ENCODE measurements at places on chromosomes 6 and 20.

DNA sequence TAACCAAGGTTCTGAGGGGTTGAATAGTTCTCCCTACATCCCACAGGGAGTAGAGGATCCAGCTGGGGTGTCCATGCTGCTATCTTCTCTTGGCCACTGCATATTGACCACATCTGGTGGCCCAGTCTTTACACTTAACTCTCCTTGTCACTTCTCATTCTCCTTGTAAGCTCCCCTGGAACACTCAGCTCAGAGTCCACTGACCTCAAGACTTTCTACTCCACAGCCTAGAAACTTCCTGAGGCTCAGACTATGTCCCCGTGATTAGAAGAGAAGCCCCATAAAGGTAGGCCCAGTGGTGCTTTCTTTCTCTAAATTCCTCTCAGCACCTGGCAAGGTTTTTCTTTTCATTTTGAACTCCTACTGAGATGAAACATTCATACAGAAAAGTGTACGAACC, 13.3 kb upstream of the ZFAND3 start:
- no peak for DNase-seq

GRCh38 chr20:35704514-35705261, 5.5 kb downstream of the ROMO1 start:
- DNase-seq = no peak

DNA sequence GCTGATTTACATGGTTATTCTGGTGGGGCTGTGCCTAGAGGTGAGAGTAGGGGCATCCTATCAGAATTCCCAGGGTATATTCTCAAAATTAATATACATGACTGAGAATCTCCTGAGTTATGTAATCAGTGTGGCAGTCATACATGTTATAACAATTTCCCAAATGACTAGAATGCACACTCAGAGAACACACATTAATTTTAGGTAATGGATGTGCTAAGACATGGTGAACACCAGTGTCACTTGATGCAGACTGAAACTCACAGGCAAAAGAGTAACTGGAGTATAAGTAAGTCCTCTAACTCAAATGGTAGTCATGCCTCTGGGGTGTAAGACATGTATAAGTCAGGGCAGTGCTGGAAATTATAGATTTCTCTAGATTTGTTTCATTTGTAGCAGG, 1198.4 kb upstream of the CITED2 start:
- no peak for DNase-seq

- no peak for DNase-seq
Observed at GRCh38 chr6:47672816-47673215, 25.6 kb upstream of the ADGRF4 start.

DNA sequence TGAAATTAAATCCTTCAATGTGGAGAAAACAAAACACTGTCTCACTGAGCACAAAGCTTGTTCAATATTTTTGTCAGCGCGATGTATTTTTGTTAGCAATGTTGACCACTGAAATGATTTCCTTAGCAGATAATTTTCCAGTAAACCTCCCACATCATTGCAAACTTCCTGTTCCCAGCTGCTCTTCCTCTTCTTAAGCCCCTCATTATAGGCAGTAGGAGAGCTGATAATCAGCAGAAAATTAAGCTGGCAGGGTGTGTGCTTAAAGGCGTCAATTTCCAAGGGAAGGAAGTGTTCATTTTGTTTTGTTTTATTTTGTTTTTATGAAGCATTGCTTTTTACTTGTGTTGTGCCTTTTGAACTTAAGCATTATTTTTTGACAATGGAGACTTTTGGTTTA, 29.1 kb upstream of the TMEM14A start:
- no peak for DNase-seq

GRCh38 chr6:28335564-28336283, at the start of gene ZSCAN31:
ZSCAN31 (minus strand) TSS chr6:28336148; CDS start chr6:28329683, 6,465 bp downstream.
- peak; percentile 77 for DNase-seq

- no peak for DNase-seq
Observed at GRCh38 chr20:37190354-37191112, 11.2 kb upstream of the MROH8 start.

DNA sequence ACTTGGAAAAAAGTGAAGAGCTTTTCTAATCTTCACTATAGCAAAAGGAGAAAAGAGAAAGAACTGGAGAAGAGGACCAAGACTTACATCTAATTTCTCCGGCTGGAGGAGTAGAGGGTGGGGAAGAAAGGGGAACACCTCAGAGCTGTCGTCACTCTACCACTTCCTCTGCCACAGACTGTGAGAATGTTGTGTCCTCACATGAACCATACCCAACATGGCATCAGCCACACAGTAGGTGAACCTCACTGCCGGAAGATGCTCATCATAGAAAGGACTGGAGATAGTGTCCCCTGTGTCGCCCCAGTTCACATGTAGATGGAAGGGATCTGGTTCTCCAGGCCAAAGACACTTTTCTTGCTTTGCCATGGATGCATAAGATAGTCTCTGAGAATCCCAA, 604.4 kb upstream of the NOX3 start:
- no peak for DNase-seq

DNA sequence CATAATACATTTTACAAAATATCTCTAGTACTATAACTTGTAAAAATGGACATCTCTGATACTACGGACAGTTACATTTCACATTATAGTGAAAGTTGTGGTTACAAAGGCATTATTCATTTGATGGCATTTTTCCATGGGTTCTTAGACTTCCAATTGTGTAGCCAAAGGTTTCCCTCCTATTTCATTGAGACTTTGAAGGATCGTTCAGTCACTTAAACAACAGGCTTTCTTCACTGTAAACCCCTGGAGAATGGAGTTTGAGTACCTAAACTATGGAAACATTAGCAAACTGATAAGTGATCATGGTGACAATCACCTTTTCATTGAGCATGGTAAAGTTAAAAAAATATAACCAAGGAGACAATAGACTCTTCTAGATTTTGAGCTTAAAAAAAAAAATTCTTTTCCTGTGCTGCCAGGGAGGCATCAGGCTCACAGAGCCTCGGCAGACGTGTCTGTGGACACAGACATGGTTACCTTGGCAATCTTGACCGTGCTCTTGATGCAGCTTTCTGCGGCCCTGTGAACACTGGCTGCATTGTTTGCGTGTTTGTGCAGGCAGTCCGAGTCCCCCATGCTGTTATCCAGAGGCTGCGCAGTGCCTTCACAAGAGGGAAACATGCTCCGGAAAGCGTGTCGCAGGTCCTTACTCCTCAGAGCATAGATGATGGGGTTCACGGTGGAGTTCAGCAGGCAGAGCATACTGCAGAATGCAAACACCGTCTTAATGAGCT, 22.6 kb downstream of the CNR1 start:
- DNase-seq = peak; percentile 18

GRCh38 chr6:1162367-1163275, 149.3 kb upstream of the FOXQ1 start:
- DNase-seq = no peak

DNA sequence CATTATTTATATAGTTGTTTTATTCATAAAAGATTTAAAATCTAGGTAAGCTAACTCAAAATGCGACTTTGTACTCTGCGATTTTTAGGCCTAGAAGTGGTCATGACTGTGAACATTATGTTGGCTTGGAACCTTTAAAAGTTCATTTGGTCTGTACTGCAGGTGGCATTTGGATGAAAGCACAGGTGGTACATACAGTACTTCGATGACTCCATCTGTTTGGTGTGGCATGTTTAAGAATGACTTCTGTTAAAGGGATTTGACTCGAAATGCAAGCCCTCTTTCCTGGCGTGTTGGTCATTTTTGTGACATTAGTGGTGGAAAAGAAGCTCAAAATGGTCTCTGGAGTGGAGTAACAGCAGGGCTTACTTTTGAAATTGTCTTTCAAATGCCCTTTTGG, 118.1 kb downstream of the UST start:
- DNase-seq = no peak

GRCh38 chr6:32288426-32288825, 64.6 kb upstream of the NOTCH4 start:
- DNase-seq = no peak

DNA sequence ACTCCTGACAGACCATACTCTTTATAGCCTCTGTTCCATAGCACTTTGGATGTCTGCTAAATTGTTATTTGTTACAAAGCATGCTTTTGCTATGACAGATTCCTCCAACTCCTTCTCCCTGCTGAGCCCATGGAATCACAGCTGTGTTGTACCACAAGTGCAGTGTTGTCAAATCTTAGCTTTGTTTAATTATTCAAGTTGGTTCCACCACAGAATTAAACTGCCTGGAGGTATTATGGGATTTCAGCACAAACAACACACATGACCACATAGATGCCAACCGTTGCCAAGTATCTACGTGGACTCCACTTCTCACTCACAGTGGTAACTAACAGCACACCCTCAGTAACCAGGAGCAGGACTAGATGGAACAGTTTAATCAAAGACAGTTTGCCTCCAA, 32.7 kb upstream of the MARCKS start:
- no peak for DNase-seq

DNA sequence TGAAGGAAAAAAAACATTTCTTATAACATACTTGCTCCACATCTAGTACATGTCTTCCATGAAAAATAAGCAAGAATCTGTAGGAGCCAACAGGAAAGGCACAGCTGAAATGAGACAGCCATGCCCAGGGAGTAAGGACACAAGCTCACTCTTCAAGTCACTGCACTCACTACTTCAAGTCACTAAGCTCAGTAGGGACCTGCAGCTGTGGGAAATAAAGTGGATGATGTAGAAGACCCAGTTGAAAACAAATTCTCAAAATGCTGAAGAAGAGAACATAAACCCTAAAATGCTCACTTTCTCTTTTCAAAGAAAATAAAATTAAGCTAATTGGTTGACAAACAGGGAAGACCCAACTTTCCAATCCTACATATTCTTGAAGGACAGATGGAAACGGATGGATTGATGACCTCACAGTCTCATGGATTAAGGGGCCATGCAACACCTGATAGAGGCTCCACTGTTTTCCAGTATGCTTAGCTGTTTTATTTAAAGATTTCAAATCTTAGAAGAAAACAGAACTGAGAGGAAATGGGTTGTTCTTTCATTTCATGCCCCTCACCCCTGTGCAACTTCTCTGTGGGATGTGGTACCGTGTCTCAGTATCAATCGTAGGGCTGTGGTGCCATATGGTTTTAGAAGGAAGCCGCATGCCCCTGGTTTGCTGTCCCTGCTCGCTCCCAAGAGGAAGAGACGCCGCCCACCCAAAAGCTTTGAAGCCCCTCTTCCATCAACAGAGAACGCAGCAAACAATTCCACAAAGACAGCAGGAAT, 133.3 kb downstream of the WDR27 start:
- no peak for DNase-seq

DNA sequence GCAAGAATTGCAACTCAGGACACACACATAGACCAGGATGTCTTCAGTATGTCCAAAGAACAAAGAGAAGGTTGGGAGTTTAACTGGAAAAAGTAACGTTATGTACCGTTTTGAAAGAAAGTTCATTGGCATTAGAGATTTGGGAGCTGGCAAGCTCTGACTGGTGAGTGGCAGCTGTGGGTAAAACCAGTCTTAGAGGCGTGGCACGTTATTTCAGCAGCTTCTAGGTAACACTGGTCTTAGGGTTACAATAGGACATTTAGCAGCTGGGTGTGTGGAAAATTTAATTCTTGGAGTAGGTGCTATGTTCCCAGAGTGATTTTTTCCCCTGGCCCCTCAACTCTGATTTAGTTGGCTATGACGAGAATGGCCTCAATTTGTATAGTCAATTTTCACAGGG, 19.2 kb downstream of the SNRPB start:
- DNase-seq = no peak

DNA sequence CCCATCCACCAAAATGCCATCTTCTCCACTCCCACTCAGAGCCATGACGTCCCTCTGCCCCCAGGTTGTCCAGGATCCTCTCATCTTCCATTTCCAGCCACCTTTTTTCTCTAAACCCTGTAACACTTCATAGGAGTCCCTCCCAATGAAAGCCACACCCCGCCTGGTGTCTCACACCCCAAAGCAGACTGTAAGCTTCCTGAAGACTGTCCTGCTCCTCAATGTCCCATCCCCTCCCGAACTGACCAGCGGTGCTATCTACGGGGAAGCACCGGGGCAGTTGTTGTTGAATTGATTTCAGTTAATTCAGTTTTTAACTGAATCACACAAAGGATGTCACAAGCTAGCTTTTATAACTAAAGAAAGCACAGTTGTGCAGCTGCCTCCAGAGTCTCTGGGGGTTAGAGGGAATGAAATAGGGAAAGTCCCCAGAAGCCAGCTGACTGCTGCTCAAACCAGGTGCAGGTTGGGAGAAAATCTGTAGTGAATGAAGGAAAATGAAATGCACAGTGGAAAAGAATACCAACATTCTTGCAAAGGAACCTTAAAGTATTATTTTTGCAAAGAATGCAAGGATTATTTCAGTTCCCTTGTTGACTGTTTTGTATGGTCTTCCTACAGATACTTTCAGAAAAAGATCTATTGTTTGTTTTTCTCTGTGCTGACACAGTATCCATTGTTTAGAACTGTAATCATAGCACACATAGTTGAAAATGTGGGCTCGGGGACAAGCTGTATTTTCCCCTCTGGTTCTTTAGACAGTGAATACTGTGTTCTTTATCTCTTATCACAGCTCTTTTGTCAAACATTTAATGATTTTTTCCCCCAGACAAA, 222.6 kb upstream of the QKI start:
- no peak for DNase-seq

DNA sequence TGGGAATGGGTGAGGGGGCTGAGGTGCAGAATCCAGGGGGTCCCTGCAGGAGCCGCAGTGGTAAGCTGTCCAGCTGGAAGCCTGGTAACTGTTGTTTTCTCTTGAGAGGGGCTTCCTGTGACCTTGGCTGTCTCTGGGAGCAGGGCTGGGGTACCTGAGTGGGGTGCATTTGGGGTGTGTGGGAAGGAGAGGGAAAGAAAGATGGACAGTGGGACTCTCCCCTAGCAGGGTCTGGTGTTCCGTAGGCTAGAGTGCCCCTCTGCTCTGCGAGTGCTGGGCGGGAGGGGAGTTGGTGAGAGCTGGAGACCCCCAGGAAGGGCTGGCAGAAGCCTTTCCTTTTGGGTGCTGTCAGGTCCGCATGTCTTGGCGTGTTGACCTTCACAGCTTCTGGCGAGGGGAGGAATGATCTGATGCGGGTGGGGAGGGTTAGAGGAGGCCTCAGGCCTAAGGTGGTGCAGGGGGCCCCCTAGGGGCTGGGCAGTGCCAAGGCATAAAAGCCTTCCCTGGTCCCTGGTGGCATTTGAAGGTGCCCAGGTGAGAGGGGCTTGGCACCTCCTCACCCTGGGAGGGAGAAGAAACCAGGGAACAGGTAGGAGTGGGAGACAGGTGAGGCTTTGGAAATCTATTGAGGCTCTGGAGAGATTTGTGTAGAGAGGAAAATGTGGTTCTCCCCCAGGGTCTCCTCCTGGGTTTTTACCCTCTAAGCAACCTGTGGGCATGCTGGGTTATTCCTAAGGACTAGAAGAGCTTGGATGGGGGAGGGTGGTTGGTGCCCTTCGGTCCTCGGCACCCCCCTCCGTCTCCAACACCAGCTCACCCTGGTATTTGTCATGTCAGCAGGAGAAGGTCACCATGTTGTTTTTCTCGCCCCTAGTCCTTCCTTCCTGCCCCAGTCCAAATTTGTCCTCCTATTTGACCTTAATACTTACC, 3.3 kb downstream of the VEGFA start:
- DNase-seq = no peak

Measured in neural crest cell (in vitro differentiated cells).